Activated CD4-positive, alpha-beta memory T cell treated with anti-CD3 and anti-CD28 coated beads, Interleukin-2, amount 10 ng/mL, durations not matched to agents 7 days and 5 days (primary cell): ENCODE measurements at places on chromosomes 16 and 17.

DNA sequence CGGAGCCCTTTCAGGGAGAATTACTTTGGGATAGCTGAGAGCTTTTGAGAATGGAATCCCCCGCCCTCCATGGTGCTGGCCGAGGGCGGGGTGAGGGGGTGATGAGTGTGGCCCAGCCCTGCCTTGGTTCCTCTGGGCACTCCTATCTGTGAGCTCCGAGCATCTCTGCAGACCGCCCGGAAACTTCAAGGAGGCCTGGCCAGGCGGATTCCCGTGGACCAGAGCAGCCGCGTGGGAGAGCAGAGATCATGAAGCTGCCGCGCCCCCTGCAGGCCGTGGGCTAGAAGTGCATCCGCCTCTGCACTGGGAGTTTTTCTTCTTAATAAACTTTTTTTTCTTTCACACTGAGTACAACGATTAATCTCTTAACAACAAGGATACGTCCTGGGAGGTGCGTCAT lies 392.9 kb upstream of the EEF2KMT start:
- peak; percentile 20 for DNase-seq

GRCh38 chr16:88713568-88714419 lies 7.5 kb downstream of the CTU2 start:
- no peak for DNase-seq

GRCh38 chr17:78023042-78023441 lies 64.5 kb downstream of the TNRC6C start:
- no peak for DNase-seq

DNA sequence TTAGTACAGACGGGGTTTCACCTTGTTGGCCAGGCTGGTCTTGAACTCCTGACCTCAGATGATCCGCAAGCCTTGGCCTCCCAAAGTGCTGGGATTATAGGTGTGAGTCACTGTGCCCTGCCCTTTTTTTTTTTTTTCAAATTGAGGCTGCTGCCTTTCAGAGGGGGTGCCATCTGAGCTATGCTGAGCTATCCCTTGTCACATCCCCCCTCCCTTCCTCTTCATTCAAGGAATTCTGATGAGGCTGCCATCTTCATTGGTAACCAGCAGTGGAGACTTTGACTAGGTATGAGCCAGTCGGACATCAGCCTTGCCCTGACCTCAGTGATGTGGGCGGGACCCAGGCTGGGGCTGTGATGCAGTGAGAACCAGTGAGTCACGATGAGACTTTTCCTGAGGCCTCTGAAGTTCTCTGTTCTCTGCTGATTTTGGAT lies 24.4 kb upstream of the GPT2 start:
- DNase-seq, result peak; percentile 44

- DNase-seq, result no peak
Observed at GRCh38 chr17:68600067-68600930, 868 bp downstream of the FAM20A start.

DNA sequence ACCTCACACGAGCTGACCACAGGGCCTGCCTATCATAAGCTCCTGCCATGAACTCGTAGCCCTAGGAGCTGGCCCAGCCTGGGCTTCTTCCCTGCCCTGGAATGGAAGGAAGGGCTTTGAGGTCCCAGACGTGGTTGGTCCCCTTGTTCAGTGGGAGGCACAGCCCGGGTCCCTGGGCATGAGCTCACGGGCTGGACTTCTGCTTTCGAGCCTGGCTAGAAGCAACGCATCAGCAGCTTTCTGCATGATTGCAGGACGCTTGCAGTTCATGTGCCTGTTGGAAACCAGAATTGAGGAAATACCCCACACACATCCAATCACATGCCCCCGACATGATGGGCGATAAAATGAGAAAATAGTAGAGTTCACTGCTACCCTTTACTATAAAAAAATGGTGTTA lies 293.3 kb downstream of the MAF start:
- no peak for DNase-seq

GRCh38 chr17:40803617-40804082 lies 3.9 kb upstream of the KRT28 start:
- DNase-seq, result peak; percentile 79

GRCh38 chr16:57732037-57732436 lies 3.5 kb upstream of the KATNB1 start:
- DNase-seq, result no peak

DNA sequence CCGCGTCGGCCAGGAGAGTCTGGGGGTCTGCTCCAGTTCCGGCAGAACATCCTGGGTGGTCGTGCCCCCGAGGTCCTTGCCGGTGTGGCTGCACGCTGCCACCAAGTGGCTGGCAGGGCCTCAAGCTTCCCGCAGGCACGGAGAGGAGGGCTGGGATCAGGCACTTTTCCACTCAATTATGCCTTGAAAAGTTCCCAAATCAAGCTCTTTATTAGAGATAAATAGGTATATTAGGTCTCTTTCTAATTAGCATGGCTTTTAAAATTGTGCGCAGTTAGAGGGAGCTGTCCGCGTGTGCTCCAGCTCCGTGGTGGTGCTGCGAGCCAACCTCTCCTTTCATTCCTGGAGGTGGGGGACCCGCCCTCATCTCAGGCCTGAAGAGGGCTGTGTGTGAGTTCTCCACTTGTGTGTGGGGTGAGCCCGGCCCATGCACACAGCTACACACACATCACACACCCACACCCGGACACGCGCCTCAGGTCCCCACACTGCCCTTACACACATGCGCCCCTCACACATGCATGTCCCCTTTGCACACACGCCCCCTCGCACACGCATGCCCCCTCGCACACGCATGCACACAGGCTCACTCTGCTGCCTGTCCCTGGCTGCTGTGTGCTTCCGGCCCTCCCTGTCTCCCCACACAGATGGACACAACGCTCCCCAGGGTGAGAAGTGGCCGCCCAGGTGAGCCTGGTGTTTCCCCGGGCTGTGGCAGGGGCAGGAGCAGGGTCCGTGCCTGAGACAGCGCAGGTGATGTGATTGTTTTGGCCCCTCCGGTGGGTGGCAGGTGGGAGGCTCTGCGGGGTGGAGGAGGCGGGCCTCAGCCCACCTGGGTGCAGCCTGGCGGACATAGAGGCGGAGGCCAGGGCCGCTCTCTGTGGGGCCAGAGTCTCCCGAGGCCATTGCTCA lies 28.8 kb downstream of the CACNA1H start:
- no peak for DNase-seq

DNA sequence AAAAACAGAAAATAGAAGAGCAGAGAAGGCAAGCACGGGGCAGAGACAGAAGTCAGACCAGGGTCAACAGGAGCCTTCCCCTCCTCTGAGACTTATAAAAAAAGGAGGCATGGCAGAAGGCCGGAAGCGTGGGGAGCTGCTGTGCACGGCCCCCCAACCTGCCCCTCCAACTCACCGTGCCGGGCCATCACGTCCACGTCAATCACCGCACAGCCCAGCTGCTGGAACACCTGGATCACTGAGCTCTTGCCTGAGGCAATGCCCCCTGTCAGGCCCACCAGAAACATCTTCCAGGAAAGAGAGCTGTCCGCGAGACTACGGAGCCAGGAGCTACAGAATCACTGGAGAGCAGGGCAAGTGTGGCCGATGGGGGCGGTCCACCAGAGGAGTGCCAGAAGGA lies 16.8 kb downstream of the DCAKD start:
- DNase-seq, result no peak

GRCh38 chr16:86072328-86073102 lies 173.6 kb downstream of the IRF8 start:
- peak; percentile 35 for DNase-seq

- DNase-seq, result no peak
Observed at GRCh38 chr17:43939886-43940285, 2.4 kb downstream of the PPY start.

GRCh38 chr16:85699628-85700027 lies 10.9 kb upstream of the GINS2 start:
- DNase-seq, result no peak

GRCh38 chr16:1325673-1326371 lies 7.6 kb upstream of the BAIAP3 start:
- no peak for DNase-seq

DNA sequence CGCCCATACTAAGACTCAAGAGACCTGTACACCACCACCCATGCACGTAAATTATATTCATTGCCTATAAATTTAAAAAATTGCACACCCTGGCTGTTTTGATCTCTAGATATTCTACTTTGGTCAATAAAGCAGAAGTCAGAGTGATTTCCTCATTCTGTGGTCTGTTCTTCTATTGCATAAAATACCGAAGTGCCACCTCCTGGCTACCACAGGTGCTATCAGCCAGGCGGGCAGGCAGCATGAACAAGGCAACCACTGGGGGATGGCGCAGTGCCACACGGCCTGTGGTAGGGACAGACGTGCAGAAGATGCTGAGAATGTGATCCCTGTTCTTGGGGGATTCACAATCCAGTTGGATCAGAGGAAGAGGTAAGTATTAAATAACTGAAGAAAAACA lies 122.3 kb downstream of the CDK5R1 start:
- DNase-seq, result peak; percentile 79

DNA sequence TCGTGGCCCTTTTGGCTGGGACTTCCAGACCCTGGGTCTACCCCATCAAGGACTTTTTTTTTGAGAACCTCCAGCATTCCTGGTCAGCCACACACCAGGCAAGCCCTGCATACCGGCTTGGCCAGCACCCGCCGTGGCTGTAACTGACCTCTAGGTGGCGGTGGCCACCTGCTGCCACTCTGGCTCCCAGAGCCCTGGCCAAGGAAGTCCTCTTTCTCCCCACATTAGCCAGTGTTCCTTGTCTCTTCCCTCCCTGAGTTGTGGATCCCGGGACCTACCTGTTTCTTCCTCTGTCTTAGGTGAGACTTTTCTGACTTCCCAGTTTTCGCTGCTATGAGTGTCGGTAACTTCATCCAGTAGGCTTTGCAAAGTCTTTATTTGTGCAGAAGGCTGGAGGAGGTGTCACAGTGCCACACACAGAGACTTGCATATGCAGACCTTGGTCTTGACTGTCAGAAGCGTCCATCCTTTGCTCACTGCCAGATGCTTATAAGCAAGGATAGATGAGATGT lies 348.3 kb downstream of the CPPED1 start:
- peak; percentile 51 for DNase-seq

GRCh38 chr17:58193641-58194255 lies 1.2 kb downstream of the EPX start:
- DNase-seq, result no peak

- no peak for DNase-seq
Observed at GRCh38 chr17:10197721-10198508, 491 bp downstream of the GAS7 start.

DNA sequence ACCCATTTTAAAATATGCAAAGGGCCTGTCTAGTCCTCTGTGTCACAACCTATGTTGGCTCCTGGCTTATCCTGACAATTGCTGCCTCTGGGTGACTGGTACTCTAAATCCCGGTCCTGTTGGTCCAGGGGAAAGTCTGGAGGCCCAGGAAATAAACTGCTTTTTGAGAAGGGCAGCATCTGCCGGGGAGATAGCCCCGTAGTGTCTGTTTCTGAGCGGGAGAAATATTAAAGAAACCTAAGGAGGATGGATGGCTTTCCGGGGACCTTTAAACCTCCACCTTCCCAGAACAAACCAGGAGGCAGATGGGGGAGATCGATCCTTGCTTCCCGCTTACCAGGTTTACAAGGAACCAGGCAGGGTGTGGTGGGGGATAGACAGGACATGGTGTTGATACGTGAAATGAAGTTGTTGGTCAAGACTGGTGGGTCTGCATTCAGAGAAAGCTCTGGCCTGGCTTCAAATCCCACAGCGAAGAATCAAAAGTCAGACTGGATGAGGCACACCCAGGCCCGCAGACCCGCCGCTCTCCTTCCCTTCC lies 3.8 kb downstream of the HOXB2 start:
- no peak for DNase-seq

- DNase-seq, result peak; percentile 52
Observed at GRCh38 chr17:3012926-3013581, 50.4 kb downstream of the OR1D5 start.

DNA sequence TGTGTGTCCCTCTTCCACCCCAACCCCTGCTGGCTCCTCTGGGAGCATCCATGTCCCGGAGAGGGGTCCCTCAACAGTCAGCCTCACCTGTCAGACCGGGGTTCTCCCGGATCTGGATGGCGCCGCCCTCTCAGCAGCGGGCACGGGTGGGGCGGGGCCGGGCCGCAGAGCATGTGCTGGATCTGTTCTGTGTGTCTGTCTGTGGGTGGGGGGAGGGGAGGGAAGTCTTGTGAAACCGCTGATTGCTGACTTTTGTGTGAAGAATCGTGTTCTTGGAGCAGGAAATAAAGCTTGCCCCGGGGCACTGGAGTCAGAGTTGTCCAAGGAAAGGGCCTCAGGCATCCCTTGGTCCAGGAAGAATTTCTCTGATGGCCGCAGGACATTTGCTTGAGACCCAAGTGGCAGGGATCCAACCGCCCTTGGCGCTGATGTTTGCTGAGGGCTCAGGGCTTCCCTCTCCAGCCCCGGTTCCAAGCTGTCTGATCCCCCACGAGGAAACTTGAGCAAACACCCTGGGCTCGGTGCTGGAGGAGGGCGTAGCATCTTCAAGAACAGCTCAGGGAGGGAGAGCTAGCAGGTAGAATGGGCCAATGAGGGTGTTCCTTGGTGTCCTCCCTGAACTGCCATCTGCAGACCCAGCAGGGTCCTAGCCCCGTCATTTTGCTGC lies 4.5 kb downstream of the NXPH3 start:
- DNase-seq, result no peak

DNA sequence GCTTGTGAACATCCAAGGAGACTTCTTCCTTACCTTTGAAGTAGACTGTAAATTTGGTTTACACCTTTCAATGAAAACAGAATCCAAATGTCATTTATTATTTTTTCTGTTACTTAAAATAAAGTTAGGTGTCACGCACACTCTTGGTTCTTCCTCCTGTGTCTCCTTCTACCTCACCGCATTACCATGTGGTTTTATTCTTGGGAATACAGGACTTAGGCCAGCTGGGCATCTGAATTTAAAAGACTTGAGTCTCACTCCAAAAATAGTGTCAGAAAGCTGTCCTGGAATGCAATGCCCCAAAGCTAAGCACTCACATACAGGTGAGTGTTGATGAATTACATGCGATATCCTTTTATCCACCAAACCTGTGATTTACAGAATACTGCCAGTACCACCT lies 66.4 kb downstream of the MAF start:
- DNase-seq, result no peak

DNA sequence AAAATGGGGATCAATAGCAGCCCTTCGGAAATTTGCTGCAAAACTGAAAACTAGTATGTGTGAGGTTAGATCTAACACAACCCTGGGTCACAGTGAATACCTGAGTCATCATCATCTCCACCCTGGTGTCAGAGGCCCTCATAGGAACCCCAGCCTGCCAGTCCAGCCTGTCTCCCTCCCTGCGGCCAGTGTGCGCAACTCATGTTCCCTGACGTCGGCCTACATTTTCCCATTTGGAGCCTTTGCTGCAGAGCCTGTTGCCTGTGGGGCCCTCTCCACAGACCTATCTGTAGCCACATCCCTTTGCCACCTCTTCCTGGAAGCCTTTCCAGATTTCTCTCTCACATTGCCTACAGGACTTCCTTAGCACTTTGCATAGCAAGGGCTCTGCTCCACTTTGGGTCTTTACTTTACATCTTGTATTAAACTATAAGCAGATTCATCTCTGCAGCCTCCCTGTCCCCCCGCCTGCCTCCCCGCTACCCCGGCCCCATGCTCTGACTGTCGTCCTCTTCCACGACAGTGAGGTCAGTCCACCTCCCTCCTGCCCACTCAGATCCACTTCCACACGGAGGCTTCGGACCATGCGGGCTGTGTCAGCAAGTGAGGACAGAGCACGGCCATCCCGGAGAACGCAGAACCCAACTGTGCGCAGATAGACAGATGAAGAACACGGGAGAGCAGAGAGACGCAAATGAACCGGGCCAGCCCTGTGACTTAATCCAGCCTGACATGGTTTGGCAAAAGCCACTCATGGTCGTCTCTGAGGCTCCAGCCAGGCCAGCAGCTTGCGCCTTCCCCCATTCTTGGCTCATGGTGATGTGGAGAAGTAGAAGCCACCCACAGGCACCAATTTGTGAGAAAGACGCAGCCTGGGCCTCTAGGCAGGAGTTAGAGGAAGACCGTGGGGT lies 31.0 kb downstream of the NGFR start:
- DNase-seq, result no peak
